Right ventricle myocardium superior (tissue), 1 donor: ENCODE measurements at places on chromosomes 12 and 14. TPM values are rescaled to one million over a fixed set of nuclear protein-coding genes. Genes with fewer than 3 reads are reported as not detected.

DNA sequence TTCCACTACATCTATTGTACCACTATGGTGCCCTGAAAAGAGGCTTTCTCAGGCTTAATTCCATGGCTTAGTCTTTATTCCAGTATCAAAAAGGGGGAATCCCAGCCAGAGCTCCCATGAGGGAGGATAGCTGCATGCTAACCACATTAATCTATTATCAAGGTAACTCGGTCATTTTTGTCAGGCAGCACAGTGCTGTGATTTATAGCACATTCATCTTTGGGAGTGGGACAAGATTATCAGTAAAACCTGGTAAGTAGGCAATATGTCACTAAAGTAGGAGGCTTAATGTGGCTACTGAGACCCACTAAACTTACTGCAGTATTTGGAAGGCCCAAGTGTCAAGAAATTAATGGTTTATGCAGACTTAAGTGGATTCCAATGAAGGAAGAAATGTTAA lies 58.9 kb downstream of the DAD1 start:
- DNase-seq, result no peak

DNA sequence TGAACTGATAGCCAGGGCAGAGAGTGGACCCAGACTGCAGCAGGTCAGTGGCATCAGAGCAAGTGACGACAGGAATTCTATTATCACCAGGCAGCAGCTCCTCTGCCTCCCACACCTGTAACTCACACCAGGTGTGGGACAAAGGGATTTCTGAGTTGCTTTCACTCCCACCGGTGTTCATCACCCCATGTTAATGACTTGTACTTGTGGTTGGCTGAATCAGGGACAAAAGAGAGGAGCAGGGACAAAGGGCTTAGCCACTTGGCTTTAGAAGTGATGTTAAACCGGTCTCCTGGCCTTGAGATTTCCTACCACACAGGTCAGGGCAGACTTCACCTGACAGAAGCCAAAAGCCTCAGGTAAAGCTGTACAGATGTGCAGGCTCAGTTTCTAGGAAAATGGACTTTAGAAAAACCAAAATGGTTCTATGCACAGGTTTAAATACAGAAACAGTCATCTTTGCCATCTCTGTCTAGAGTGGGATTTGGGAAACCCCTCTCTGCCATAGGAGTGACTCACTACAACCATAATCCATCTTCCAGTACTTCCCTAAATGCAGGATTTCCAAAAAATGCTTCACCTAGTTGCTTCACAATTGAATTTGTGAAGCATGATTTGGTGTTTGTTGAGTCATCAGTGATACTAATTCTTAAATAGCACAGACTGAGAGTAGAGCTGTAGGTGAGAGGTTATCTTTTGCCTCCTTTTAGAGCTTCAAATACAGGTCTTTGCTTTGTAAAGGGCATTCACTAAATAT lies 158.5 kb downstream of the PRKCH start:
- DNase-seq, result no peak

The DNAJC22 gene
- 0.16 TPM for total RNA-seq

DNA sequence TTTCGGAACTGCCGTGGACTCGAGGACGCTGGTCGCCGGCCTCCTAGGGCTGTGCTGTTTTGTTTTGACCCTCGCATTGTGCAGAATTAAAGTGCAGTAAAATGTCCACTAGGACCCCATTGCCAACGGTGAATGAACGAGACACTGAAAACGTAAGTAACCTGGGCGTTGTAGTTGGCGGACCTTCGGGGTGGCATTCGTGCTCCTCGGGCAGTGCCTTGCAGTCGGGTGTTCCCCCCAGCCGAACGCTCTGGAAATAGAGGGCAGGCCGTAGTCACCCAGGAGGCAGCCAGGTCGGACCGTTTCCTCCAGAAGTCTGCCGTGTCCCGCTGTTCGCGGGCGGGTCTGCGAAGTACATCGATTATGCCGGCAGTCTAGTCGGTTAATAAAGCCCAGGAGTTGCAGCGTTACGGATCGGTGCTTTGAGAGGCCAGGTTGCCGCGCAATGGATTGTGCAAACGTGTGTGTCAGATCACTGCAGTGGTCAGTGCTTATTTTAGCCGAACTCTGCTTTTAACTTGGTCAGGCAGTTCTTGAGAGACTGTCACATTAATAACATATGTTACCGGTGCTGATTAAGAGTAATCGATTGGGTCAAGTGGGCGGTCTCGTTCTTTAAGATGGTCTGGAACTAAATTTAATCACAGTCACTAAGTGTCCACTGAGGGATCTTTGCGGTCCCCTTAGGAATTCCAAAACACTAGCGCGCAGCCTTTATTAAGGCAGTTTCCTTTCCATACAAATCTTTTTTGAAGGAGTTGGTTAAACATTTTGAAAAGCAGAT lies 906 bp downstream of the MARK3 start:
- peak; percentile 50 for DNase-seq

DNA sequence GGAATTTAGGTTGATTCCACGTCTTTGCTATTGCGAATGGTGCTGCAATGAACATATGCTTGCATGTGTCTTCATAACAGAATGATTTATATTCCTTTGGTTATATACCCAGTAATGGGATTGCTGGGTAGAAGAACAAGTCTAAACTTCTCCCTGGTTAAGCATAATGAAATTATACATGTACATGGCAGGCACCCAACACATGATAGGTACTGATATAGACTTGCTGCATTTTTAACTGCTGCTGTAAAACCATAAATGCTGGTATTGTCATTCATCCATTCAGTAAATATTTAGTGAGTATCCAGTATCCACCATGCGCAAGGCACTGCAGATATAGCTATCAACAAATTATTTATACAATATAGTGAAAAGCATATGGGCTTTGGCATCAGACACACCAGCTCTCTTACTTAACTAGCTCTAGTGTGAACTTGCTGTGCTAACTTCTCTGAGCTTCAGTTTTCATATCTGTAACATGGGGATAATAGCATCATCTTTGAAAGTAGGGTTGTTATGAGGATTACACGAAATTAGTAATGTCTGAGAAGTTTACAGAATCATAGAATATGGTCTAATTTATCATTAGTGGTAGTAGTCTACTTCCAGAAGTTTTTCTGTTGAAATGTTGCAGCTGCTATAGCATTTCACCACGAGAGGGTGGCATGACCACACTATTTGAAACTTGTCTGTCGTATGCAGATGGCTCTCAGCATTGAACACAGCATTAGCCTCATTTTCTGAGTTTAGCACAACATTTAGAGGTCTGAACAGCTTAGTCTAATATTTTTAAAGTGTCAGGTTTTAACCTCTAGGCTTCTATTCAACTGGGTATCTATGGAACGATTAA lies 32.0 kb upstream of the SEL1L start:
- no peak for DNase-seq

The SLC5A8 gene
- not detected for total RNA-seq
